H1 (cell line): ENCODE measurements at places on chromosomes 7 and 10.
A peak's percentile ranks its signal among the peaks of the same experiment; 100 is the strongest.

GRCh38 chr7:127657500-127657899 lies 5.5 kb downstream of the SND1 start:
- peaks cover 14% of the 10 kb centered on the region; the same call in 1 of the 2 replicates for H3K36me3 ChIP-seq
- no peaks in the 10 kb centered on the region for H3K27me3 ChIP-seq
- no peak overlapping the region for H3K27ac ChIP-seq
- H3K4me3 ChIP-seq, result no peak overlapping the region
- H3K4me1 ChIP-seq, result peaks cover 5% of the 10 kb centered on the region; the same call in 1 of the 2 replicates

GRCh38 chr10:32332299-32332750 lies 14.6 kb downstream of the EPC1 start:
- H3K4me1 ChIP-seq, result no peaks in the 10 kb centered on the region; the same call in 1 of the 2 replicates
- no peak overlapping the region for H3K4me3 ChIP-seq
- no peak overlapping the region for H3K27ac ChIP-seq
- H3K27me3 ChIP-seq, result no peaks in the 10 kb centered on the region

- no peaks in the 10 kb centered on the region for H3K27me3 ChIP-seq
- H3K36me3 ChIP-seq, result no peaks in the 10 kb centered on the region
- no peaks in the 10 kb centered on the region for H3K4me1 ChIP-seq
- DNase-seq, result no peak
- H3K4me3 ChIP-seq, result no peak overlapping the region
Observed at GRCh38 chr7:29416276-29416937, 147.2 kb upstream of the PRR15 start.

DNA sequence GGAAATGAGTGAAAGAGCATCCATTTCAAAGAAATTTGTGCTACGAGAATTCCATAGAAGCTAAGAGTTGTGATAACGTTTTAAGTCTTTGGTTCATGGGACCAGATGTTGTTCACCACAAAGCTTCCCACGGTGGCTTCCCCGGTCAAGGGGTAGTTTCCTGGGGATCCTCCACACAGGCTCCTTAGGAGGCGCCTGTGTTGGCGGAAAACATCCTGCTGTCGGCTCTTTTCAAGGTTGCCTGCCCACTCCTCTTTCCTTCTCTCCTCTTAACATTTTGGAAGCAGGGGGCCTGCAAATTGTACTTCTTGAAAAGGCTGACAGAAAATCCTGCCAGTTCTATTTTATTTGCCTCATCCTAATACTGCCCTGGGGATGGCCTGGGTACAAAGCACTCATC lies 398.6 kb downstream of the SORCS1 start:
- no peak overlapping the region for H3K27ac ChIP-seq
- no peaks in the 10 kb centered on the region for H3K36me3 ChIP-seq
- no peak for DNase-seq

DNA sequence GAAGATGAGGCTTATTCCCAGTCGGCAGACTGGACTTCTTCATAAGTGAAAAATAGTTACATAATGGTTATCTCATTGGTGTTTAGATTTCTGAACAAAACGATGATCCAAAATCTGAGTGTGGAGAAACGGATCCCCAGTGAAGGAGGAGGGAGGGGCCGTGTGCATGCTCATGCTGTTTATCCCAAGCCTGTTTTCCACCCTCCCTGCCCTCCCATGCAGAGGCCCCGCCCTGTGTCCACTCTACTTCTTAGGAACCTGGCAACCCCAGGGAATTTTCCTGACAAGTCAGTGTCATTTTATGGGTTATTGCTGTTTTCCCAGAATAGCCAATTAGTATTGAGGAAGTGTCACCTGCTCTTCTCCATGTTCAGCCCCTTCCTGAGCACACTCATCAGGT lies 174.0 kb downstream of the CELF2 start:
- no peaks in the 10 kb centered on the region for H3K36me3 ChIP-seq
- DNase-seq, result no peak
- no peaks in the 10 kb centered on the region for H3K27me3 ChIP-seq
- H3K4me3 ChIP-seq, result no peak overlapping the region
- peaks cover 19% of the 10 kb centered on the region for H3K4me1 ChIP-seq

GRCh38 chr7:82443036-82443546 lies 486 bp downstream of the CACNA2D1 start:
- H3K27ac ChIP-seq, result peak overlapping the region; percentile 84
- DNase-seq, result no peak
- H3K4me3 ChIP-seq, result peak overlapping the region; percentile 67
- H3K36me3 ChIP-seq, result no peaks in the 10 kb centered on the region
- H3K27me3 ChIP-seq, result no peaks in the 10 kb centered on the region

GRCh38 chr10:123965973-123966895 lies 74.6 kb upstream of the CPXM2 start:
- H3K36me3 ChIP-seq, result no peaks in the 10 kb centered on the region
- H3K4me1 ChIP-seq, result peaks cover 16% of the 10 kb centered on the region
- DNase-seq, result peak; percentile 38
- peaks cover 8% of the 10 kb centered on the region; the same call in 1 of the 2 replicates for H3K27me3 ChIP-seq

- H3K27ac ChIP-seq, result no peak overlapping the region
- peak overlapping the region; percentile 56 for H3K4me3 ChIP-seq
- no peak for DNase-seq
Observed at GRCh38 chr7:50793120-50793946, 10.6 kb upstream of the GRB10 start.

GRCh38 chr7:75711076-75711475 lies 27.7 kb downstream of the HIP1 start:
- no peak for DNase-seq
- H3K4me3 ChIP-seq, result no peak overlapping the region
- H3K27me3 ChIP-seq, result no peaks in the 10 kb centered on the region
- H3K27ac ChIP-seq, result no peak overlapping the region
- H3K4me1 ChIP-seq, result no peaks in the 10 kb centered on the region

DNA sequence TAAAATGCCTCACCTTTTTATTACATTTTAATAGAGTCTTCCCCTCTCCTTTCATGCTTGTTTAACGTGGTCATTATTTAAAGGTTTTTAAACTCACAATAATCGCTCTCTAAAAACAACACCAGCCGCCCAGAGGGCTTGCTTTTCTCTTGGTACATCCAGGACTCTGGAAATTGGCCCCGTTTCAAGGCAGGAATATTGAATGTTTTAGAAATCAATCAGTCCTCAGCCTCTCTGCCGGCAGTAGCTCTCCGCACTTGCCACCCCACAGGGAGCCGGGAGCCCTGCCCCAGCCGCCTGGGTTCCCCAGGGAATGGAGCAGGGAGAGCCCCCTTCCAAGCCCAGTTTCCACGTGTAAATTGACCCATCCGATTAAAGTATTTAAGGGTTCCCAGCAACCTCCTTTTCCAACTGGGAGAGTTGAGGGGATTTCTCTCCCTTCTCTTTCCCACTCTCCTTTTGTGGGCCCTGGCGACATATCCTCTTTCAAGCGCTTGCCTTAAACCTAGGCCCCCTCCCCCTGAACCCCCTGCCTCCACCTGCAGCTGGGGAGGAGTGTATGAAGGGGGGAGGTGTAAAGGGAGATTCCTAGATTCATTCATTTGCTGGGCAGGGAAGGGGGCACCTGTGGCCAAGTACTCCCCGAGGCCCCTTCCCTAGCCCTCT lies 1.9 kb downstream of the FGF8 start:
- H3K27me3 ChIP-seq, result peaks cover 67% of the 10 kb centered on the region
- H3K4me3 ChIP-seq, result peak overlapping the region; percentile 5
- no peak overlapping the region for H3K27ac ChIP-seq

DNA sequence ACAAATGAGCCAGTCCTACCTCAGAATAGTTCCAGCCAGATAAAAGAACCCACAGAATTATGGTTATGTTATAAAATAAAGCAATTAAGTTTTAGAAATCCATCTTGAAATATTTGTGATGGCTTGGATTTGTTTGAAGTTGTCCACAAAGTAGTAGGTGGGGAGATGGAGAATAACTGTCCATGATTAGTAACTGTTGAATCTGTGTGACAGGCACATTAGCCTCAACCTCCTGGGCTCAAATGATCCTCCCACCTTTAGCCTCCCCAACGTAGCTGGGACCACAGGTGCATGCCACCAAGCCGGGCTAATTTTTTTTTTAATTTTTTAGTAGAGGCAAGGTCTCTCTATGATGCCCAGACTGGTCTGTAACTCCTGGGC lies 10.1 kb downstream of the HNRNPF start:
- DNase-seq, result no peak
- no peak overlapping the region for H3K4me3 ChIP-seq

GRCh38 chr7:832167-832967 lies at the start of gene SUN1:
Gene SUN1 (plus strand): TSS chr7:832476. CDS start chr7:832525, 49 bp downstream.
- H3K36me3 ChIP-seq, result no peaks in the 10 kb centered on the region
- peak within 1 kb of the TSS; percentile 22; the same call in 1 of the 2 replicates for H3K27ac ChIP-seq
- peaks cover 14% of the 10 kb centered on the region for H3K4me1 ChIP-seq
- no peak for DNase-seq
- no peak within 1 kb of the TSS for H3K4me3 ChIP-seq

DNA sequence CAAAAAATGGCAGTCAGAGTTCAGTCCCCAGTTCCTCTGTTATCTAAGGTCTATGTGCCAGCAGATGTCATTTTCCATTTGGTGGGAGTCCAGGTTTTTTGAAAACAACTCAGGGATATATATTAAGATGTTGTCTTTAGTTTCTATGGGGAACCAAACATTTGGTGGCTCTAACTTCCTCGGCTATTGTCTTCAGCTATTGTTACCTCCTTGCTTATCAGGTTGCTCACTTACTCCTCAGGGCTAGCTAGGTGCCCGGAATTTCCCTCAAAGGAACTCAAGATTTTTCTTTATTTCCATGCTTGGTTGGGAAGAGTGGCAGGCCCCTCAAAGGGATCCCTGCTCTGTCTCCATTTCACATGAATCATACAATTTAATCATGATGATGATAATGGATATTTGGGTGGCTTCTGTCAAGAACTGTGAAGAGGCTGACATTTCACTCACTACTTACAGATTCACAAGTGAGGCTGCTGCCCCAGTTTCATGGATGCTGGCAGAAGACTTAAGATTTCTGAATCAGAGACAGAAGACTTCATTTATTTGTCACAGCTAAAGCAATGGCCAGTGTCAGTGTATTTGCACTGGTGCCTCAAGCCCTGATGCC lies 182.8 kb downstream of the PKD1L1 start:
- H3K27me3 ChIP-seq, result no peaks in the 10 kb centered on the region
- DNase-seq, result no peak
- H3K27ac ChIP-seq, result no peak overlapping the region
- H3K36me3 ChIP-seq, result no peaks in the 10 kb centered on the region
- H3K4me3 ChIP-seq, result no peak overlapping the region

DNA sequence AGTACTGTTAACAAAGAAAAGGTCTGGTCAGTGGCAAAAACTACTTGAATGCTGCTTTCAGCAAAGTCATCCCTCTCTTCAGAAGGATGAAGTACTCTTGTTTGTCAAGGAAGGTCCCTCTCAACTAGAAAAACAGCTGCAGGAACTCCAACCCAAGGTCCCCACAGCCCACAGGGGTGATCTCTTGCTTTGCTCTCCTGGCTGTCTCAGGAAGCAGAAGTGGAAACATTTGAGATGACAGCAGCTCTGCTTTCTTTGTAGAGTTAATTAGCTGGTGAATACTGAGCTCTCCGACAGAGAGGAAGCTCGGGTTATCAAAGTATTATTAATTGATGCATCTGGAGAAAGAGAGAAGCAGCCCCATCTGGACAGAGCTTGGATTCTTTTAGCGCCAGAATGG lies 25.4 kb upstream of the LRGUK start:
- no peak for DNase-seq
- no peaks in the 10 kb centered on the region for H3K27me3 ChIP-seq
- no peak overlapping the region for H3K4me3 ChIP-seq
- H3K27ac ChIP-seq, result no peak overlapping the region
- H3K36me3 ChIP-seq, result no peaks in the 10 kb centered on the region

DNA sequence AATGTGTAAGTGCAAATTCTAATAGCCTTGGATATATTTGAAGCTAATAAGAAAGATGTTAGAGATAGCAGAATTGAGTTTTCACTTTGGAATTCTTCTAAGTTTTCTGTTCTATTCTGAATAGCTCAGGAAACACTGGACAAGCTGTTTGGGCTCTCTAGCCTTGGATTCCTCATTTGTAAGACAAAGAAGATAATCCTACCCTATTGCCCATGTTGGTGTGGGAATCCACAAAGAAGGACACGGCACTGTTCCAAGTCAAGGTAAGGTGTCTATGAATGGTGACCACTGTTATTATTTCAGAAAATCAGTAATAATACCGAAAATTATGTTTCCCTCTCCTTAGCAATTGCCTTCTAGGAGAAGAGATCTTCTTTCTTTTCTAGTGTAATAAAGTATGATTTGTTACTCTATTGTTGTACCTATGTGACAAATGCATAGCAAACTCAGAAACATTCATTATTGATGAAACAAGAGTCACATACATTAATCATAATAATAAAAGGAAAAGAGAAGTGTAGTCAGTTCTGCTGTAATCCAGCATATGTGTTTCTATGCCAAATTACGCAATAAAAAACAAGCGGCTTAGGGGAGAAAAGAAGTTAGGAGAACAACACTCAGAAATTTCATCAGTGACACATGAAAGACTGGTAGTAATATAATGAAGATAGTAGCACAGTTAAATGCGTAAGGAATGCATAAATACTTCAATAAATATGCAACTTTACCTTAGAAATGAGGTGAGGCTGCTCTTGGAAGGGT lies 1012.3 kb upstream of the PHF14 start:
- DNase-seq, result no peak
- no peaks in the 10 kb centered on the region for H3K4me1 ChIP-seq
- H3K36me3 ChIP-seq, result no peaks in the 10 kb centered on the region
- H3K27ac ChIP-seq, result no peak overlapping the region
- no peaks in the 10 kb centered on the region for H3K27me3 ChIP-seq
- H3K4me3 ChIP-seq, result no peak overlapping the region

DNA sequence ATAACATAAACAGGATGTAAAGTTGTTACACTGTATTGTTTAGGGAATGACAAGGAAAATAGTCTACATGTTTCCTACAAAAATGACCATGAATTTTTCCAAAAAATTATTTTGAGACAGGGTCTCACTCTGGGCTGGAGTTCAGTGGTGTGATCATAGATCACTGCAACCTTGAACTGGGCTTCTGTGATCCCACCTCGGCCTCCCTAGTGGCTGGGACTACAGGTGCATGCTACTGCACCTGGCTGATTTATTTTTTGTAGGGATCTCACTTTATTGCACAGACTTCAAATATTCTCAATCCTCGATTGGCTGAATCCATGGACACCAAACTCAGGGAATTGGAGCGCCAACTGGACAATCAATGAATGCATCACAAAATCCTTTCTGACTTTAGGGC lies 6.6 kb downstream of the CHCHD2 start:
- H3K36me3 ChIP-seq, result peaks cover 31% of the 10 kb centered on the region
- no peaks in the 10 kb centered on the region for H3K27me3 ChIP-seq
- H3K4me3 ChIP-seq, result no peak overlapping the region

- H3K4me1 ChIP-seq, result no peaks in the 10 kb centered on the region
- H3K27ac ChIP-seq, result no peak overlapping the region
- H3K27me3 ChIP-seq, result no peaks in the 10 kb centered on the region
- H3K4me3 ChIP-seq, result no peak overlapping the region
- no peaks in the 10 kb centered on the region for H3K36me3 ChIP-seq
Observed at GRCh38 chr10:82558014-82558607, 683.1 kb downstream of the NRG3 start.
